ENCODE measurements at places on chromosomes 1 and 21.
A peak's percentile ranks its signal among the peaks of the same experiment; 100 is the strongest.

GRCh38 chr1:102071451-102071850, 74.7 kb upstream of the OLFM3 start:
- no peak for DNase-seq

- DNase-seq: no peak
Observed at GRCh38 chr1:66852870-66853269, 51.8 kb upstream of the INSL5 start.

DNA sequence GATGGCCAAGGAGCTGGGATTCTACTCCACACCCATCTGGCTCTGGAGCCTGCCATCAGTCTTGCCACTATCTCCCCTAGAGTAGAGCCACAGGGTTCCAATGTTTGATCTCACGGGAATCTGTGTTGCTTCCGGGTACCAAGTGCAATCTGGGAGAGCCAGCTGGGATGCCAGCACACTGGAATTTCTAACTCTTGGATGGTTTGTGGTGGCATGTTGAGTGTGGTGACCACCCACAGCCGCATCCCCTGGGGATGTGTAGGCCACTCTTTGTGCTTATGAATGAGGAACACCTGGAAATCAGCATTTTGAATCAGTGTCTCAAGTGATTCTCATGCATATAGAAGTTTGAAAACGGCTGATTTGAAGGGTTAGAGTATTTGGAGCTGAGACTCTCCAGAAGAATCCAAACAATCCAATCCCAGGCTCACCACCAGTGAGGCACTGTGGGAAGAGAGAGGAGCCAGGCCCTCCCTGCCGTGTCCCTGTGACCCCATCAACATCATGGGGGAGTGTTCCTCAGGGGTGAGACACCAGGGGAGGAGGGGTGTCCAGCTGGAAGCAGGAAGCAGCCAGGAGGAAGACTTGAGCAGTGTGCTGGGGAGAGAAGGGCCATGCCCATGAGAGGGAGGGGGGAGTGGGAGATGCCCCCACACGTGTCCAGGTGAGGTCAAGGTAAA, 13.4 kb downstream of the FBLIM1 start:
- DNase-seq: no peak

DNA sequence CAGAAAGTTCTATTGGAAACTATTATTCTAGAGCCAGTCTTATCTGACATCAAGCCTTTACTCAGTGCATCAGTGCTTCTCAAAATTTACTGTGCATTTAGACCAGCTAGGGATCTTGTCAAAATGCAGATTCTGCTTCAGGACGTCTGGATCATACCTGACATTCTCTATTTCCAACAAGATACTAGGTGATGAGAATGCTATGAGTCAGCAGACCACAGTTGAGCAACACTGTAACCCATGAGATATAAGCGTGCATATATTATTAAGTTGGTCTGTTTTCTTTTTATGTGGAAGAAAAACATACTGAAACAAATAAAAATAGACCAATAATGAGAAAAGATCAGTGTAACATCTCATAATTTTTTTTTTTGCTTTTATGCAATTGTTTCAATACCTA, 40.4 kb upstream of the KCNH1 start:
- DNase-seq: no peak

- DNase-seq: no peak
Observed at GRCh38 chr1:36137226-36137625, 12.1 kb downstream of the TRAPPC3 start.

DNA sequence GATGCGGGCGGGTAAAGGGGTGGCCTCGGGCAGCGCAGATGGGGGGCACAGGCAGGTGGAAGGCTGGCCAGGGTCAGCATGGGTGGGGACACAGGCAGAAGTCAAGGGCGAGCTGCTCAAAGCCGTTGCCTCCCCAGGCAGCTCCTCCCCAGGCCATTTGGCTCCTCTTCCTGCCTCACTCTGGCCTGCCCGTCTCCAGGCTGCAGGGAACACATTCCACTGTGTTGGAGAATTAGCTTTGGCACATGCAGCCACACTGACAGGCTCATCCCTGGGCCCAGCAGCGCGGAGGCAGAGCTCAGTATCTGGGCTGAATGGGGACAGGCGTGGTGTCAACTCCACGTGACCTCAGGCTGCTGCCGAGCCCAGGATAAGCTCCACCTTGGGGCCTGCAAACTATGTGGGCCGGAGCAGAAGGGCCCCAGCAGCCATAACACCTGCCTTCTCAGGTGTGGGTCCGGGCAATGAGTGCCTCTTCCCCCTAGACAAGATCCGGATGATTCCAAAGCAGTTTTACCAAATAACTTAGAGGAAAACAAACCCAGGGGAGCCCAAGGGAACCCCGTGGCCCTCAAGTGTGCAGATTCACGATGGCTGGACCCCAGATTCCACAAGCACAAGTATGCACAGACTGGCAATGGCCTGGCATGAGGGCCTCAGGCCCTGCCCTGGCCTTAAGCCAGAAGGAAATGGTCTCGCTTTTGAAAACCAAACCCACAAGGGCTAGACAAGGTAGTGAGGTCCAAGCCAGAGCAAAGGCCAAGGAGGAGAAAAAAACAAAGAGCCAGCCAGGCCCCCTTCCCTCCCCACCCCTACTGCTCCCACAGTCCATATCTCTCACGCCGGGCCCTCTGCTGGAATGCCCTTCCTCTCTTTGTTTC, 40.2 kb downstream of the HSPG2 start:
- no peak for DNase-seq

DNA sequence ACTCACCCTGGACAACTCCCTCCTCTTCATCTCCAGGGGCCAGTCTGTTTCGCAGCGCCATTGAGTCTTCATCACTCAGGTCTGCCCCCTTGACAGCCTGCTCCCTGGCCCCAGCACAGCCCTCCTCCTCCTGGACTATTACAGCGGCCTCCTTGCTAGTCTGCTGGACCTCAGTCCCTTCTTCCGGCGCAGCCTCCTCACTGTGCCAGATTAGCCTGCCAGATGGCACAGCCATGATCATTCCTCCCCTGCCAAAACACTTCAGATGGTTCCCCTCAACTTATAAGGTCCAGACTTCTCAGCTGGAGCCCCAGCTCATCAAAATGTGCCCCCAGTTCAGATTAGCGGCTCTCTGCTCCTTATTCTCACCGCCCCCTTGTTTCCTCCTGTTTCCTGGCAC, 7.0 kb upstream of the CELSR2 start:
- no peak for DNase-seq

DNA sequence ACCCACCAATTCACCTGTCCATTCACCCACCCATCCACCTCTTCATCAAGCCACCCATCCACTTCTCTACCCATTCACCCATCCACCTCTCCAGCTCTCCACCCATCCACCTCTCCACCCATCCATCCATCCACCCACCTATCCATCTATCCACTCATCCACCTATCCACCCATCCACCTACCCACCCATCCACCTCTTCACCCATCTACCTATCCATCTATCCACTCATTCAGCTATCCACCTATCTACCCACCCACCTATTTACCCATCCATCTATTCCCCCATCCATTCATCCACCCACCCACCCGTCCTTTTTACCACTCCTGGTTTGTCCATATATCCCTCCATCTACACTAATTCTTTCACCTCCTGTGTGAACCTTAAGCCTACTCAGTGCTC, 105.7 kb downstream of the ACTL8 start:
- DNase-seq: no peak

DNA sequence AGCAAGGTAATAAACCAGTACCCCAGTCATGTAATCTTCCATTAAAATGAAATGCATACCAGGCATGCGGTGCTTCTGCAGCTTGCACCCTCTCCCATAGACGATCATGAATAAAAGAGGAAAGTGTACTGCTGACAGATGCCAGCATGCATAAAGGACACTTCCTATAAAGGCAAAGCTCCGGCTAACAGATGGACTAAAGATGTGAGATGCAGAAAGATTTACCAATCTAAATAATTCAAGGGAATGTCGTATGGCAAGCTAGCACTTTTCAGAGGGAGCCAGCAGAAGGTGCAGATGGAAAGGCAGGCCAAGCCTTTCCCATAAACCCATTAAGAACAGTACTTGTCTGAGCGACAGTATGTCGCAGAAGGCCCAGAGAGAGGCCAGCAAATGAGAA, 542.0 kb downstream of the NUF2 start:
- no peak for DNase-seq

GRCh38 chr1:10561497-10561896, 86.7 kb downstream of the PEX14 start:
- peak; percentile 36 for DNase-seq
